Stimulated activated CD4-positive, alpha-beta T cell treated with anti-CD3 and anti-CD28 coated beads, Interleukin-12 subunit alpha, Interleukin-12 subunit beta, amount 100 ng/mL, for 48 hours (primary cell): ENCODE measurements at places on chromosomes 4 and X.

- DNase-seq, result no peak
Measured at GRCh38 chr4:14771504-14772175, 230.6 kb upstream of the CPEB2 start.

GRCh38 chr4:157014621-157015591 is 43.3 kb upstream of the PDGFC start:
- no peak for DNase-seq

DNA sequence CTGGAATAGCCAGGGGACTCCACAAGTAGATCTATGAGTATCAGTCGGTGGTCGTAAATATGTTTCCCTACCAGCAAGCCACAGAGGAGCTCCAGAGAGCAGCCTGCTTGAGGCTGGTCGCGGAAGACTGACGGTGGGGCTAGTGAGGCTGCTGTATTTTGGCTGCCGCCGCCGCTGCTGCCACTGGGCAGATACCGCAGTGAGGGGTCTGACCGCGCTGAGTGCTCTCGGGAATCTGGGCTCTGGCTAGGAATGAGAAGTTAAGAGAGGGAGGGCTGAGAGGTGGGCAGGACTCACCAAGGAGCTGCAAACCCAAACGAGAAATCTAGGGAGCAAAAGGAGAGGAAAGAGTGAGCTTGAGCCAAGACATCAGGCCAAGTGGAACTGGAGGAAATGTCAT is at the start of gene EXOC1L:
EXOC1L (plus strand) TSS at position 157 of the 400 bp plus-strand sequence; CDS start at position 394, 237 bp downstream.
- DNase-seq, result no peak

DNA sequence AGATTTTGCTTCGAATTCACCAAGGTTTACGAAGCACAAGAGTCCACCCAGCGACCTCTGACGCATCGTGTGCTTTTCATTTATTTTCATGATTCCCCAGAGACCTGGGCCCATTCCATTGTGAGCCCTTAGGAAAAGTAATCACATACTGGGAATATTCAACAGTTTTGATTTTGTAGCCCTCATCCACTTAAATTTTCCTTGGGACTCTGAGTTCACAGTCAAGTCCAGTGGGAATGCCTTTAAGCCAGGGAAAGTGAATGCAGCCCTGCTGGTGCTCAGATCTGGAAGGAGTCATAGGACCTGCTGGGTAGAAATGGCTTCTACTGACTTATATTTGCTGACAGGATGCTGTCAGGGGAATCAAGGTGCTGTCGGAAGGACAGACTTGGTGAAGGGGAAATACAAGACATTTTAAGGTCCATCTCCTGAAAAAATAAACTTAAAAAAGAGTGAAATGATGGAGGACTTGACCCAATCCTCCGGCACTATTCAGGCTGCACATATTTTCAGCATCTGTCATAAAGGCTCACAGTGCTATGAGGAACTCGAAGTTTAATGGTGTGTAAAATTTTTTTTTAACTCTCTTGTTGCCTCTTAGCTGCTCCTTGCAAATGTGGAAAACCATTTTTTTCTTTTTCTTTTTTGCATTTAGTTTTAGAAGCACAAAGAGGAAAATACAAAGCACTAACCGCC is 204.9 kb downstream of the MID1 start:
- DNase-seq, result no peak

GRCh38 chr4:17580969-17581368 is 4.0 kb downstream of the LAP3 start:
- no peak for DNase-seq

DNA sequence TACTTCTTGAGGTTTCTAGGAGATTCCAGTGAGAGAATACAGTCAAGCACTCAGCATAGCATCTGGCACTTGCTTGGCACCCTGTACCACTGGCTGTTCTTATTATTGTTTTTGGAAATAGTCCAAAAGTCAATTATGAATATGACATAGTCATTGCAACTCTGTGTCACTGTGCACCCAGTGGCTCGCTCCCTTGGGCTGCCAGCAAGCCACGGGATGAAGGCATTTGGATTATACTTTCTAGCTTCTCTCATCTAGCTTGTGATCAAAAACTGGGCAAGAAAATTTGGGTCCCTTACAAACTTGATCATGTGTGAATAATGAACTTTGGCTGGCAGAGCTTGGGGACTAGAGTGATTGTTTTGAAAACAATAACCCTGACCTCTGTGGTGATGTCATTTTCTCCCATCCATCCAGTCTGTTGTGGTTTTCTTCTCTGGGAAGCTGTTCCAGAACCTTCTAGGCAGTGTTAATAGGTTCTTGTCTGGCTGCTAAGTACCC is 32.7 kb upstream of the LIMCH1 start:
- no peak for DNase-seq

- no peak for DNase-seq
Measured at GRCh38 chr4:22500831-22501714, 14.8 kb downstream of the ADGRA3 start.

GRCh38 chrX:116435597-116435996 is 809 bp upstream of the SLC6A14 start:
- no peak for DNase-seq

GRCh38 chr4:99438405-99438780 is 3.3 kb upstream of the ADH7 start:
- DNase-seq, result no peak

GRCh38 chr4:57254754-57255153 is 144.6 kb upstream of the IGFBP7 start:
- DNase-seq, result no peak

DNA sequence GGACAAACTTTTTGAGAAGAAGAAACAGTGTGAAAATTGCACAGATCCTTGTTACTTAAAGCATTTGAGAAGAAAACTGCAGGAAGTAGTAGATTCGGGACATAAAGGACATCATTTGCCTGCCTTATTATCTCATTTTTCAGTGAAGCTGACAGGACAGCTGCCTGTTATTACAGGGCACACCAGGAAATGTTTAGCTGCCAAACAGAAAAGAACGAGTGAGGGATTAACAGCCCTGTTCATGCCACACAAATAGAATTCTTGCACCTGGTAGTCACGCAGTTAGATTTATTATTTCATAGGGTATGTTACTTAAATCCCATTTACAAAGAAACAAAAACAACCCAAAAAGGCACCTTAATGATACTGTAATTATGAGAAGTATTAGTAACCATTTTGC is 100.6 kb downstream of the CHIC2 start:
- no peak for DNase-seq

GRCh38 chr4:78372355-78372988 is 179.1 kb upstream of the ANXA3 start:
- DNase-seq, result no peak

DNA sequence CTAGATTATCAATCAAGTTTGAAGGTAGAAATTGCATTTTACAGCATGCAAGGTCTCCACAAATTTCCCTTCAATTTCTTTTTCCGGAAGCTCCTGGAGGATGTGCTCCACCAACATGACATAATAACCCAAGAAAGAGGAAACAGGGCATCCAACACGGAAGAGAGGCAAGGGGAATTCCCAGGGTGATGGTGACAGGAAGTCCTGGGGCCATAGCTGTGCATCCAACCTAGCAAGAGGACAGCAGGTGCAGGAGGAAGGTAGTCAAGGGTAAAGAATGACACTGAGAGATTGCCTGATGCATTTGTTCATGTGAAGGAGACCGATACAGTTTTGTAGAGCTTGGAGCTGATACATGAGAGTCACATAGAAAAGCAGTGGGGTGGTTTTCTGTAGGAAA is 115.7 kb upstream of the LSM6 start:
- no peak for DNase-seq

DNA sequence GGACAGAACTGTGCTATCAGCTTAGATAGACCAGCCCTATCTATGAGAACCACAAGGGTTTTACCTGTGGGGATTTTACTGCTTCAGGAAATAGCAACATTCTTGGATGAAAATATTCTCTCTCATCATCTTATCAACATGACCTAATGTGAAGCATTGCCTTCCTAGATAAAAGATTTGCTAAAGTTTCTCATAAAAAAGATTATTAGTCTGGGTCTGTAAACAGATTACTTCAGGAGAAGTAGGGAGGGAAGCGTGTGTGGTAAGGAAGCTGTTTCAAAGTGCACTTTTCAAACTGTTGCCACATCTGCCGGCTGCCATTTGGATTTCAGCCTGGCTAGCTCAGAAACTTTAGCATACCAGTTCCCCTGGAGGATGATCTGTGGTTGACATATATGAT is at the start of gene NOX1:
NOX1 (minus strand) TSS at position 35 of the 400 bp plus-strand sequence. CDS start 220 bp downstream, outside the sequence.
- DNase-seq, result no peak

DNA sequence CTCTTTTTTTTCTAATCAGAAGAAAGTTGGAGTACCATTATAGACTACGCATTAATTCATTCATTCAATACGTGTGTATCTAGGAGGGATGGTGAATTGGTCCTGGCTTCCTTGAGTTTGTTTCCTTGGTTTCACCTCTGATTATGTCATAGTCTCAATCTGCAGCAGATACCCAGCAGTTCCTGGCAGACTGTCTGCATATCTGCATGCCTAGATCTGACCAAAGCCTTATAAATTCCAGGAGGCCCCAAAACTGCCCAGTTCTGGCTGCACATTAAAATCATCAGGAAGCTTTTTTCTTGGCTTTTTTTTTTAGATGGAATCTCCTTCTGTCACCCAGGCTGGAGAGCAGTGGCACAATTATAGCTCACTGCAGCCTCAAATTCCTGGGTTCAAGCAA is 27.2 kb upstream of the SLC34A2 start:
- DNase-seq, result no peak

- no peak for DNase-seq
Measured at GRCh38 chr4:137430171-137430570, 102.1 kb downstream of the PCDH18 start.

- DNase-seq, result no peak
Measured at GRCh38 chr4:25827373-25827772, 35.4 kb downstream of the SEL1L3 start.

DNA sequence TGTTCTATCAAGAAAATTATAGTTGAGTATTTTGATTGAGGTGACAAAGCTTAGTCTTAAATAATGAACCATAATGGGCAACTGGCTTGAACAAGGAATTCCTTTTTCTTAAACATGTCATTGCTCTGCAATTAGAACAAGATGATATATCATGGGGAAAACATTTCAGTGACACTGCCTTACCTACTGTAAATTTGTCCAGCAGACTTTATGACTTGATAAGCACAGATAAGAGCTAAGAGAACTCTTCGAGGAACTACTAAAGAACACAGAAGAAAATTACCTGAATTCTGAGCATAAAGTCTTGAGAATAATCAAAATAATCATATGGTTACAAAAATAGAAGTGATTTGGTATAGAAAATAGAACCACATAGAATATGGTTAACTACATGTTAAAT is 257.8 kb downstream of the PDHA2 start:
- DNase-seq, result no peak

DNA sequence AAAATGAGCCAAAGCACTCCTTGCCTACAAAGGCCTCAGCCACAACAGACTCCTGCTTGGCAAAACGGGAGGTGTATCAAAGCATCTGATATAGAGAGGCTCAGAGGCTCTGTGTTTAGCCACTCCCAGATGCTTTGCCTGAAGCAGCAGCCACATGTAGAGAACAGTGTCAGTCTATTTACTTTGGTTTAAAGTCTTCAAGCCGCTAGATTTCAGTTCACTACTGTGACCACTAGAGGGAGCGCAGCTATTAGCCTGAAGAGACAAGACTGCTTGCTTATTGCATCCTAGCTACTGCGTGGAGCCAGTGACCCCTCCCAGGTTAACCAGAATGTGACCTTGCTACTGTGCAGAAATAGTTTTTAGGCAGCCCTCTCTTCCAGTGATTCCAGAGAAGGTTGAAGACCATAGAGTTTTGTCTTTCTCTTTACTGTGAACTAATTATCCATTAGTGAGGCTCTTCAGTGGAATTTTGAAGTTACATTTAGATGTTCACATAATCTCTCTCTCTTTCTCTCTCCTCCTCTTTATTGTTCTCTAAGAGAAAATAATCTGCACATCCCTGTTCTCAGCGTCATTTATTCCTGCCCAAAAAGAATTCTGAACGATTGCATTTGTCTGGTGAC is 39.3 kb downstream of the BMP3 start:
- peak; percentile 25 for DNase-seq

DNA sequence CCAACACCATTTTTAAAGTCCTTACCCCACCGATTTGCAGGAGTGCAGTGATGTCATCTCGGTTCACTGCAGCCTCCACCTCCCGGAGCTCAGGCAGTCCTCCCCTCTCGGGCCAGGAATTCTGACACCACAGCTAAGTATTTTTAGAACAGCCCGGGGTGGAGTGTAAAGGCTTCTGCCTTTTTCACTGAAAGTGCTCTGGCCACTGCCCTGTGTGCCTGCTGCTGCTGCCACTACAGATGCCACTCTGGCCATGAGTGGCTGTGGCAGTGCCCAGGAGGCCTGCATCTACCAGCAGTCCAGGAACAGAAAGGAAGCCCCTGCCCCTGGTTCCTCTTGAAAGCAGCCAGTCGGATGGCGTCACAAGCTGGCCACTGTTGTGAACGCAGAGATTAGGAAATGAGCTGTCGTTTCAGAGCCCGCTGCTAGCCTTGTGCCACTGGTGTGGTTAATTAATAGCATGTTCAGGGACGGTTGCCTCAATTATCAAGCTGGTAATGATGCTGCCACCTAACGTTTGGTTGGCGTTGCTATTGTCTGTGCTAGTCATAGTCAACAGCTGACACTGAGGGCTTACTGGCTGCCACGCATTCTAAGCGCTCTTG is 23.6 kb upstream of the TBC1D14 start:
- DNase-seq, result no peak

DNA sequence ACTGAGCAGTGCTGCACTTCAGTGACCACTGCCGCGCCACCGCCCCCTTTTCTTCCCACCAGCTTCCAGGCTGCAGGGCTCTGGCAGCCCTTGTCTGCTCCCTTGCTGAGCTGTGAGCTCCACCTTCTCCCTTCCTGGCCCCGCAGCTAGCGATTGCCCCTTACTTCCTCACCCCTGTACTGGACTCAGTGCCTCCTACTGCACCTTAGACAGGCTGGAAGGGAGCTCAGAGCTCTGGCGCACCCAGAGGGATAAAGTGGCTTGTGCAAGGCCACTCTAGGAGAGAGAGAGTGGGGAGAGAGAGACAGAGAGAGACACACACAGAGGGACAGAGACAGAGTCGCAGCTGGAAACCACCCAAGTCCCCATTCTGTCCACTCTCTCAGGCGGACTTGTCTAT is 6.0 kb downstream of the RASL11B start:
- no peak for DNase-seq

DNA sequence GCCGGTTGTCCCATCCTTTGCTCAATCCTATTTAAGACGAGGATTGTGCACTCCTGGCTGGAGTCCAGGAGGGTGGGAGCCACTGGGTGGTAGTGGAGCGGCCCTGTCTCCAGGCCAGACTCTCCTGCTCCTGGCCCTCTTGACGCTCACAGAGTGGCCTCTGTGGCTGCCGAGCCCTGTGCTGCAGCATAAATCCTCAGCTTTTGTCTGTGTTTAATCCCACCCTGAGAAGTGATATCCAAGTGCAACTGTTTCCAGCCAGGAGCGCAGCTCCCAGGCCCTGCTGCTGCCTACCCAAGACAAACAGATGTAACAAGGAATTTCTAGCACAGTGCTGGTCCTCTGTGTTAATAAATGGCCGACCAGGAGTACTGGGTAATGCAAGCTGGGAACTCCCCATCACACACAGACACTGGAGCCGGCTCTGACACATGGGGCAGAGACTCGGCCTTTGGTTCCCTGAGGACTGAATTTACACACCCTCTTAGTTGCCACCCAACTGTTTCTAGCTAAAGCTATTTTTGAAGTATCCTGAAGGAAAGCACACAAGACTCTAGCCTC is 85.3 kb downstream of the GATB start:
- DNase-seq, result no peak

- DNase-seq, result no peak
Measured at GRCh38 chr4:7160951-7161440, 31.3 kb upstream of the SORCS2 start.
